ENCODE measurements at places on chromosomes 3 and 15. TPM values are rescaled to one million over a fixed set of nuclear protein-coding genes. Genes with fewer than 3 reads are reported as not detected.

- no peak for DNase-seq
Observed at GRCh38 chr3:38325256-38325655, 21.3 kb upstream of the XYLB start.

- no peak for DNase-seq
Observed at GRCh38 chr3:177778633-177779032, 581.4 kb upstream of the TBL1XR1 start.

- DNase-seq = no peak
Observed at GRCh38 chr15:84609818-84610525, 9.2 kb downstream of the ZSCAN2 start.

SLC28A1 gene
- 0.21 TPM for total RNA-seq

SCAANT1 gene
- not detected for total RNA-seq

DNA sequence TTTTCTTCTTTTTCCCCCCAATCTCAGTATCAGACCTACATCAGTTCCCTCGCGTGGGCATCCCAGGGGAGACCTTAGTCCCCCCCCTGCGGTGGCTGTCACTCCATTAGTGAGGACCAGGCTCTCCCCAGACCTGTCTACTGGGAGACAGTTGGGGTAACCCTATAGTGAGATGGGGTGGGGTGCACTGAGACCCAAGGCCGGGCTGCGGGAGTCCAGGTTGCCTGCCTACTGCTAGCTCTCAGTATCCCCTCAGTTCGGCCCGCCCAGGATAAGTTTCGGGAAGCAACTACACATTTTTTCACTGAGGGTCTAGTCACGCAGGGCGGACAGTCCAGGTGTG lies 671 bp upstream of the DCUN1D1 start:
- peak; percentile 21 for DNase-seq

DNA sequence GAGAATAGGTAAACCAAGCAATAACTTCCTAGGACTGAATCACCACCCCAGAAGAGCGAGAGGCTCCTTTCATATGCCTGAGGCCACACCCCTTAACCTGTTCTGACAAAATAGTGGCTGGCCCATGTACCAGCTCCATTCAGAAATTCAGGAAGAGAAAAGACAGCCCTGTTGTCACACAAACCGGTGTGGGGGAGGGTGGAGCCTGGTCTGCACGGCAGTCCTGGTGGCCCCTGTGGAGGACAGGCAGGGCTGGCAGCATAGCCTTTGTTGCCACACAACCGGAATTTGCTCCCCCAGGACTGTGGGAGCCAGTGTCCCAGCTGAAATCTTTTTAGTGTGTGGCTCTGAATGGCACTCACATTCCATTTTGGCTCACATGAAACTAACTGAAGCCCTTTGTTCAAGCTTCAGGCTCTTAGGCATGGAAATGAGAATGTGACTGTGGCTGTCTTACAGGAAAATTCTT lies 23.8 kb downstream of the RLBP1 start:
- DNase-seq = no peak

GRCh38 chr3:189664311-189664710 lies 33.1 kb downstream of the TP63 start:
- DNase-seq = no peak

DNA sequence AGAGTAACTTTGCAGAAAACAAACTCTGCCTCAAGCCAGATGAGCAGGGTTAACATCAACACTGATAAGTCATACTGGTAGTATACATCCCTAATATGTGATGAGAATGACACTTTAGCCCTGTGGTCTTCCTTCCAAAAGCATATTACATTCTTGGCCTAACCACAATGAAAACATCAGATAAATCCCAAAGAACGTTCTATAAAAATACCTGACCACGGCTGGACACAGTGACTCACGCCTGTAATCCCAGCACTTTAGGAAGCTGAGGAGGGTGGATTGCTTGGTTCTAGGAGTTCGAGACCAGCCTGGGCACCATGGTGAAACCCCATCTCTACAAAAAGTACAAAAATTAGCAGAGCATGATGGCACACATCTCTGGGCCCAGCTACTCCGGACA lies 4.7 kb downstream of the TMCC1 start:
- no peak for DNase-seq

DNA sequence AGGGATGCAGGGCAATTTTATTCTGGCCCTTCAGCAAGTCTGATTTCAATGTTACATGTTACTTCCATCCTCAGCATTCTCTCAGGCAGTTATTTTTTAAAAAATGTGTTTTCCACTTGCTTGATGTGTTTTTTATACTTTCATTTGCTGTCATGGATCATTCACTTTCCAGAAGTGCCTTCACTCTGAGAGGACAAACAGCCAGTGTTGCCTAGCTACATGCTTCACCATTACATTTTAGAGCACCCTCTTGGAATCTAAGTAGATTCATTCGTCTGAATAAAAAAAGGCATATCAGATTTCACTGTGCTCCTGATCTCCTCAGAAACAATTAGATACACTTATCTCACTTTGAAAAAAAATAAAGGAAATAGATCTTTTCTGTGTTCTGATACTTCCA lies 93.6 kb upstream of the POU1F1 start:
- no peak for DNase-seq

DNA sequence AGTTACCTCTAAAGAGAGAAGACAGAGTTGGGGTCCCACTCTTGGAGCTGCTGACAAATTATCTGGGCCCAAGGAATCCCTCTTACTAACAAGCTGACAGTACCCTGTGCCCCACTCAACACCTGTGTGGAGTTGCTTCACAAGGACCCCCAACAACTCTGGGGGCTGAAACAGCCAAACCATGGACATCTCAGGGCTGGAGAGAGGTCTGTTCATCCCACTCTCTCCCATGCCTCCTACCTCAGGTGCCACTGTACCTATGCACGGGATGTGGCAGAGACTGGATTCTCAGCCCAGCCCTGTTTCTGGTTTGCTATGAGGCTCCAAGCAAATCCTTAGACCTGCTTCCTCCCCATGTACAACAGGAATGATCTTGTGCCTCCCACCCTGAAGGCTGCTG lies 101.7 kb downstream of the ETFA start:
- DNase-seq = no peak

CNTN4 gene
- 4.4 TPM for total RNA-seq

- no peak for DNase-seq
Observed at GRCh38 chr15:100734586-100734985, 132.2 kb downstream of the ASB7 start.

TUSC7 gene
- total RNA-seq = not detected

GRCh38 chr3:43620831-43621655 lies 768 bp downstream of the ANO10 start:
- no peak for DNase-seq

DNA sequence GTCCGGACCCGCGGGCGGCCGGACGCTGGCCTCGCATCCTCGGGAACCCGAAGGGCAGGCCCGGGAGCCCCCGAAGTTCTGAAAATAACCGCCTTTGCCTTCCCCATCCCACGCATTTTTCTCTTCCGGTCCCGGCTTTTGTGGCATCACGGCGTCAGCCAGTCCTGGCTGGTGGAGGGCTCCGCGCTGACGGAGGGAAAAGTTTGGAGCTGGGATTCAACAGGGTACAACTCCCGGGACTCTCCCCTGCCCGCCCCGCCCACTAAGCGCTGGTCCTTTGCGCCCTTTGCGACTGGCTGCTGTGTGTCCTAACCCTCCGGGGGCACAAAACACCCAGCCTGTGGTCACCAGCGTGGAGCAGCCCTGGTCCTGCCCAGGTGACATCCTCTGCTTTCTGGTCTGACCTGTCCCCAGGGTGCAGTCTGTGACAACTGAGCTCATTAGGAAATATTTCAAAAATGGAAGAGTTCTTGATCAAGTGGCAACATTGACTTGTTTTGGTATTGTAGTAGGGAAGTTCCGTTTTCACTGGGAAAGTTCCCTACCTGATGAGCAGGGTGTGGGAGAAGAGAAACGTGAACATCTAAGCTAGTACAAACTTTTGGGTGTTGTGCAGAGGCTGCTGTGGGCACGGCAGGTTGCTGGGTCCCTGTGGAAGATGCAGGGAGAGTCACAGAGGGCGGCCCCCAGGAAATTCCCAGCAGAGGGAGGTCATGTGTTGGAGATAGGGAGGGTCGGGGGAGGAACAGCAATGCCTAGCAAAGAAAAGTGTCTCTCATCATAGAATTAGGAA lies 775 bp downstream of the ARNT2 start:
- peak; percentile 30 for DNase-seq

GRCh38 chr3:53713626-53714025 lies 132.6 kb downstream of the CHDH start:
- no peak for DNase-seq

DNA sequence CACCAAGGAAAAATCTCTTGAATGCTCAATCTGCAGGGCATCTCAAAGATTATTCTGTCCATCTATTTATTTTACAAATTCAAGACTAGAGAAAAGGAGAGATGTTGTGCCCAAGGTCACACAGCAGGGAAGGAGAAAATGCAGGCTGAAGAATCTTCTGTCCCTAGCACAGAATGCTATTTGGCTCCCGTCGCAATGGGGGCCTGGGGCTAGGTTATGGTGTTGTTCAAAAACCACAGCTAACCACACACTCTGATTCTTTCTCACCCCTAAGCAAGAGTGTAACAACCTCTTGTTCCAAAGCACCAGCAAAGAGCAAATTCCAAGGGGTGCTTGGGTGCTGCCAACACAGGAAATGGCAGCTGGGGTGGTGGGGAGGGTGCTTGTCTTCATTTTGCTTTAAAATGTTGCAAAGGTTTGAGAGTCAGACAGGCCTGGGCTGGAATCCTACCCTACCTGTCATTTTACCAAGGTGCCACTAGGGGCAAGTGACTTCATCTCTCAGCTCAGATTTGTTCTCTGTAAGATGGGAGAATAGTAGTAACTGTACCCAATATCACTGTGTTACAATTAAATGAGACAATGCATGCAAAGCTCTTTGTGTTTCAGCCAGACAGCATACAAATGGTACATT lies 112.5 kb downstream of the ADAMTS9 start:
- no peak for DNase-seq

DNA sequence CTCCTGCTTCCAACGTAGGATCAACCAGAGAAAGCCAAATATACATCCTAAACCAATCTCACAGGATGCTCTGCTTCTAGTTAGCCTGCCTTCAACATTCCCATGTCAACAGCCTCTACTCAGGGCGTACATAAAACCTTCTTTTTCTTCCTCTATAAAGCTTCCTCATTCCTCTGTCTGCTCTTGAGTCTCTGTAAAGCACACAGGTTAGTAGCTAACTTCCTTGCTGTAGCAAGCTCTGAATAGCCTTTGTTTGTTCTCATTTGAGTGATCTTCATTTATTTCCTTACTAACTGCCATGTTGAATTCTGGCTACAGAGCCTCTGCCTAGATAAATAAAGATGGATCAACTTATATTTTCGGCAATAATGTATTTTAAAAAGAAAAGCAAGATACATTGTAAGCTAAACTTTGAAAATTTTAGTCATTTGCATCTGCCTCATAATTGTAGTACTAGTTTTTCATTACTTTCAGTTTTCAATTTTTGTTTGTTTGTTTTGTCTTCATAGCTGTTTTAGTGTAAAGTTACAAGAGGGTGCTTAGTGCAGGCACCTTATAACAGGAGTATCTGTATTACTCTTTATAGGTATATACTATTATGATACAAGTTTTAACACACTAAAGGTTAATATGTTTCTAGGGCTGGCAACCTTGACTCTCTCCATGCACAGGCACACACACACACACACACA lies 498.2 kb downstream of the PYDC2 start:
- DNase-seq = no peak

DNA sequence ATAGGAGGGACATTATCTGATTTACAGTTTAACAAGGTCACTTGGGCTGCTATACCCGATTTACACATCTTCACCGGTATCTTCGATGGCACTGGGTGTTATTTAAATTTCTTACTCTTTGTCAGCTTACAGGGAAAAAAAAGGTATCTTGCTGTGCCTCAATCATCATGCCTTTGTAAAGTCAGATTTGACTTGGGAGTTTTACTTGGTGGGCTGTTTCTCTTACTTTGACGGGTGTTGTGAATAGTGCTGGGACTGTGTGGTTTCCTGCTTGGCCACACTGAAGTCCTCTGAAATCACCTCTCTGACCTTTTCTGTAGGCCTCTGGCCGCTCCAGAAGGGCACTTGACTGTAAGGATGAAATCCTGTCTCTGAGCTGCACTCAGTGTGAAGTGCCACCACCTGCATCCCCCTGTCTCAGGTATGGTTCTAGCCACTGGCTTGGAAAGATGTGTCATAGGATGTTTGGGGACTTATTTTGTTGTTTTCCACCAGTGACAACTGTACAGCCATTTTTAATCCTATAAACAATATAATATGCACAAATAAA lies 3.1 kb upstream of the SLC24A1 start:
- no peak for DNase-seq

SLC12A1 gene
- total RNA-seq = 0.41 TPM

GP5 gene
- total RNA-seq = not detected

DNA sequence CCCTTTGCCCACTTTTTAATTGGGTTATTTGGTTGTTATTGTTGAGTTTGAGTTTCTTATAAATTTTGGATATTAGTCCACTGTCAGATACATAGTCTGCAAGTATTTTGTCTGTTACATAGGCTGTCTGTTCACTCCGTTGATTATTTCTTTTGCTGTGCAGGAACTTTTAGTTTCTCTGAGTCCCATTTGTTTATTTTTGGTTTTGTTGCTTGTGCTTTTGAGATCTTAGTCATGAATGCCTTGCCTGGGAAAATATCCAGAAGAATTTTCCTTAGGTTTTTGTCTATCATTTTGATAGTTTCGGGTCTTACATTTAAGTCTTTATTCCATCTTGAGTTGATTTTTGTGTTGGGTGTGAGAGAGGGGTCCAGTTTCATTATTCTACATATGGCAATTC lies 254.5 kb downstream of the NLGN1 start:
- no peak for DNase-seq

GRCh38 chr3:36058404-36059030 lies 321.8 kb upstream of the STAC start:
- DNase-seq = no peak

DNA sequence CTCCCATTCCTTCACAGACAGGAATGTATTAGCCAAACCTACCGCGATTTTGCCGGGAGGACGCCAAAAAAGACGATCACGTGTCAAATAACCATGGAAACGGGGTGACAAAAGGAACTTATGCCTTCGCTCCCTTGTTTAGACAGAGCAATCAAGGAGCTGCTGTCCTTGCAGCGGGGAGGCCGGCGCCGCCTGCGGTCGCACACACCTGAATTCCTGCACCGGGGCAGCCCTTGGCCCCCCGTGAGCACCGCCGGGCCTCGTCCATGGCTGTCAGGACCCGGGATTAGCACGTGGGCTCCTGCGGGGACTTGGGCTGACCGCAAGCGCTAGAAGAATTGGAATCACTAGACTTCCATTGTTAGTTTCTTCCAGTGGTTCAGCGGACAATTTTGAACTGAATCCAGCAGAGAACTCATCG lies 193.1 kb downstream of the SHQ1 start:
- no peak for DNase-seq

ADAMTSL3 gene
- total RNA-seq = 3.1 TPM

- DNase-seq = no peak
Observed at GRCh38 chr15:34357653-34358052, 9.3 kb downstream of the LPCAT4 start.

GRCh38 chr3:32148351-32148750 lies 41.9 kb downstream of the GPD1L start:
- no peak for DNase-seq

RBMS3 gene
- total RNA-seq = 45.9 TPM

RFTN1 gene
- total RNA-seq = 187 TPM
